ENCODE measurements at places on chromosomes 1 and 21.

- DNase-seq, result no peak
Measured at GRCh38 chr1:15411593-15412137, 2.0 kb downstream of the EFHD2 start.

GRCh38 chr1:204150702-204151551, 917 bp downstream of the ETNK2 start:
- no peak for DNase-seq

- no peak for DNase-seq
Measured at GRCh38 chr1:163046071-163046470, 23.1 kb upstream of the RGS4 start.

- no peak for DNase-seq
Measured at GRCh38 chr1:95966866-95967265, 732.9 kb downstream of the RWDD3 start.

GRCh38 chr1:43854473-43854872, 79.1 kb upstream of the ARTN start:
- DNase-seq, result no peak

- DNase-seq, result no peak
Measured at GRCh38 chr1:94621395-94621794, 79.8 kb upstream of the F3 start.

DNA sequence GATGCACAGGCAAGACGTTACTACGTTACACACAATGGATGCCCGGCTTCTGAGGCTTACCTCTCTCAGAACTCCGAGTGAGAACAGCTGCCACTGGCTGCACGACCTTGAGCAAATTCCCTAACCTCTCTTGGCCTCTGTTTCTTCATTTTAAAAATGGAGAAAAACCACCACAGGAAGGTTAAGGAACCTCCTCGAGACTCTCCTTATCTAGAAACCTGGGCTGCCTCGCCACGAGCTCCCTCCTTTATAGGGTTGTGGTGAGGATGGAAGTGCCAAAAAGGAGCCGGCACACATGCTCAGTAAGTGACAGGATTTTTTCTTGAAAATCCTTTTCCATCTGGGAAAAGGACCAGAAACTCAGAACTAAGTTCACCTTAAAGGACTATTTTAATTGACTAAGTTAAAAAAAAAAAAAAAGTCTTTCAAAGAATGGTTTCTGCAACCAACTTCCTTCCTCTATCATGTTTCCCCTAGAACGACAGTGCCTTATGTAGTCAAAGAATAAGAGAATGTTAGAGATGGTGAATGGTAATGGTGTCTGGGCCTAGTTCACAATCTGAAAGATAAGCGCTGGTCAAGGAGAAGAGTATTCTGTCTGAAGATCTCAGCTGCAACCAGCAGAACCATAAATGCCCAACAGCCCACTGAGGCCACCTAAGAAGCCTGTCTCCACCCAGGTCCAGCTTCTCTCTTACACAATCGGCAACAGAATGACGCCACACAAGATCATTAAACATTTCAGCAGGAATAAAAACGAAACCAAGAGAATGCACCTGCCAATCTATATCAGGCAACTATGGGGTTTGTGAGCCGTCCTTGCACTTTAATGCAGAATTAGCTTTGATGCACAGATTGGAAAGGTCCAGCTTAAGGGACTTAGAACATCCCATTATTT, 64.9 kb downstream of the SLC45A1 start:
- no peak for DNase-seq

DNA sequence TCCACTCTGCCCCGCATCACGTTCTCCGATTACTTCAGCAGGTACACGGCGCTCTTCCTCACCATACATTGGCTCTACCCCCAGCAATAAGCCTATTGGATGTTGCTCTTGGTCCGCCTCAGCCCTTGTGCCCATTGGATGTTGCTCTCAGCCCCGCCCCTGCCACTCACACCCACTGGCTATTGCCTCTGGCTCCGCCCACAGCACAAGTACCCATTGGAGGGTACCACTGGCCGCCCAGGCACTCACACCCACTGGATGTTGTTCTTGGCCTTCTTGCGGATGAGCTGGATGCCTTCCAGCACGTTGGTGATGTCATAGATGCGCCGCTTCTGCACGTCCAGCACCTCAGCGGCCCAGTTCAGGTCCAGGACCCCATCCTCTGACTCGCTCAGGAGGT, 9.4 kb downstream of the E2F2 start:
- no peak for DNase-seq

- DNase-seq, result no peak
Measured at GRCh38 chr1:29388884-29389283, 152.6 kb downstream of the PTPRU start.

GRCh38 chr1:46806196-46807020, 7.6 kb downstream of the CYP4B1 start:
- DNase-seq, result no peak

DNA sequence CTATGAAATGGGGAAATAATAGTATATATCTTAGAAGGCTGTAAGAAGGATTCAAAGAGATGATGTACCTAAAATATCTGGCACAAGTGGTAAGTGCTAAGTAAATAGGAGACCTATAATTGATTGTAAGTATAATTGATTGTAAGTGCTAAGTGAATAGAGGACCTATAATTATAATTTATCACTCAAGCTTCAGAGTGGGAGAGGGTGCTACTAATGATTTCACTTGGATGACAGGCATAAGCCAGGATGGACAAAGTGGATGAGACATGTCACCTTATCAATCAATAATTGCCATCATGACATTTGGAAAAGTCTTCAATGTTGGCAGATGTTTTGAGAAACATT, 11.2 kb downstream of the RCAN1 start:
- no peak for DNase-seq

DNA sequence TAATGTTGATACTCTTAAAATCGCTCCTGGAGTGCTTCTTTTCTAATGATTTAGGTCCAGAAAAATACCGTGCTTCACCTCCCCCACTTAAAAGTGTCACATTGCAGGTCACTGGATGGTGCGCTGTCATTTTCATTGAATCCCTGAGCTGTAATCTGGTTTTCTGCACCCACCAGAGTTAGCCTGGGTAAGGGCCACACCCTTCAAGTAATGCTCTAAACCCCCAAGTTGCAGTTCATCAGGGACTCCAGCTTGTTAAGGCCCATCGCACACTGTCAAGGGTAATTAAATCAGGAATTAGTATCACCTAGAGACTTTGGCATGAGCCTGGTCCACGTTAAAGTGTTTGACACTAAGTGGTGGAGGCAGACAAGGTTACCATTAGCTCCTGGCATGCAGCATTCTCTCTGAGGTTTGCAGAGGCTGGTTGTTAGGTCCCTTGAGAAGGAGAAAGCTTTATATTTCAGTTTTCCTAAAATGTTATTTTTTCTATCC, 34.0 kb downstream of the ASTN1 start:
- DNase-seq, result no peak

DNA sequence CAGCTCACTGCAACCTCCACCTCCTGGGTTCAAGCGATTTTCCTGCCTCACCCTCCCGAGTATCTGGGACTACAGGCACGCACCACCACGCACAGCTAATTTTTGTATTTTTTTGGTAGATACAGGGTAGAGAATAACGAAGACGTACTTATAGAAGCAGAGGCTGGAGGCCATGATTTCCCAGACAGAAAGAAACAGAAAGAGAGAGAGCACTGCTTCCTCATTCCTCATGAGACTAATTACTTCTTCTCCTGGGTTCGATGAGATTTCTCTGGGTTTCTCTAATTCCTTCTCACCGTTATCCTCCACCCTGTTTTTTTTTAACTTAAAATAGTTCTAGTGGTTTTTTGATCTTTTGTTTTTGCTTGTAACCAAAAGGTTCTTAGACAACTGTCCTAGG, 23.4 kb upstream of the PTP4A2 start:
- DNase-seq, result no peak
